ENCODE measurements at places on chromosomes 2 and 18.
A peak's percentile ranks its signal among the peaks of the same experiment; 100 is the strongest.

- DNase-seq, result no peak
These were observed 21.3 kb upstream of the BCL2L11 start for GRCh38 chr2:111099402-111099801.

GRCh38 chr2:583666-584065 lies 93.5 kb downstream of the TMEM18 start:
- DNase-seq, result no peak

GRCh38 chr18:22627506-22627905 lies 209.8 kb upstream of the CTAGE1 start:
- DNase-seq, result no peak

DNA sequence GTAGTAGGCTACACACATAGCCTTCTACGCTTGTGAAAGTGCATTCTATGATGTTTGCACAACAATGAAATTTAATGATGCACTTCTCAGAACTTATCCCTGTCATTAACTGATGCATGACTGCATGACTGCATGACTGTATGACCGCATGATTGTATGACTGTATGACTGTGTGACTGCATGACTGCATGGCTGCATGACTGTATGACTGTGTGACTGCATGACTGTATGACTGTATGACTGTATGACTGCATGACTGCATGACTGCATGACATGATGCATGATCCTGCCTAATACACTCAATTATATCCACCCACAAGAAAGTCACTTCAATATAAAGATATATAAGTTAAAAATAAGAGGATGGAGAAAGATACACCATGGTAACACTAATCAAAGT lies 365.4 kb upstream of the FSIP2 start:
- DNase-seq, result no peak

GRCh38 chr18:11851806-11852337 lies 659 bp downstream of the CHMP1B start:
- DNase-seq, result peak; percentile 10

DNA sequence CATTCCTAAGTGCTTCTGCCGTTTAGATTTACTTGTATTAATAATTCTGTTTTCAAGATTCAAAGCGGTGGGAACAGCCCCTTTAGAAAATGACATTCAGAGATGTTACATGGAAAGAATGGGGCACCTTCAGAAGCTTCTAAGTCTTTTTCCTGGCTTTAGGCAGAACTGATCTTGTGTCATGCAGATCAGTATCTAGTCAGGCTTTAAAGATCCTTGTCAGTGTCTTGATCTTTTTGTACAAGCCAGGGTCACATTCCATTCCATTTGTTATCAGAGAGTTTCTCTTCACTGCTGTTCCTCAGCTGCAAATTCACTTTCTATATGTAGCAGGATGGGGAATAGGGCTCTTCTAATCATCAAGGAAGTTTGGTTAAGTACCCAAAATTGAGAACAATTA lies 275.3 kb downstream of the DCC start:
- no peak for DNase-seq

- no peak for DNase-seq
These were observed 7.2 kb upstream of the DCTN1 start for GRCh38 chr2:74387346-74387745.

- no peak for DNase-seq
These were observed 110.6 kb downstream of the PRELID3A start for GRCh38 chr18:12518326-12518725.

DNA sequence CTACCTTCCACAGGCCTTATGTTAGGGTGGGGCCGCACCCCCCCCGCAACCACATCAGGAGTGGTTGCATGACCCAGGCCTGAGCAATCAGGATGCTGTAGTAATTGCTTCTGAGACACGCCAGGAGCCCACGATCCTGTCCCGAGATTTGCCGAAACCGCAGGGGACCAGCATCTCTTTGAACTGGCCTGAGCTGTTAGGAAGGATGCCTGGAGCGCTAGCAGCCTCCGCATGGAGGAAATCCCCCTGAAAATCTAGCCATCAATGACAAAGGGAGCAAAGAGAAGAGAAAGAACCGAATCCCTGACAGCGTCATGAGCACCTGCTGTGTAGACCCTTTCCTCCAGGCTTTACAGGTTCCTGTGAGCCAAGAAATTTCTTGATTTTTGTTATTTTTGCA lies 8.7 kb upstream of the TEX44 start:
- no peak for DNase-seq

DNA sequence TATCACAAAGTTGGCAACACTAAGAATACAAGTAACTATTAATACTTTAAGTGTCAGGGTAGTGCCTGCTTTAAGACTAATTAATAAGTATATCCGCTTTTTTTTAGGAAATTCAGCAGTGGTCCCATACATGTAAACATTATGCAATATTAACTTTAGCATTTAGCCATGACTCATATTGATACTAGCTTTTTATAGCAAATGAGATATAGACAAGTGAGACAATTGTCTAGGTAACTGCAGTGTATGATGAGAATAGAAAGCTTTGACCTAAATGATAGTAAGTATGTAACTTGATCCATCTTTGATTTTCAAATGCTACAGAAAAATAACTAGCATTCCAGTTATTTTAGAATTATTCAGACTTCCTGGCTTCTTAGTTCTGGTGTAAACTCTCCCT lies 27.4 kb upstream of the VRK2 start:
- no peak for DNase-seq

DNA sequence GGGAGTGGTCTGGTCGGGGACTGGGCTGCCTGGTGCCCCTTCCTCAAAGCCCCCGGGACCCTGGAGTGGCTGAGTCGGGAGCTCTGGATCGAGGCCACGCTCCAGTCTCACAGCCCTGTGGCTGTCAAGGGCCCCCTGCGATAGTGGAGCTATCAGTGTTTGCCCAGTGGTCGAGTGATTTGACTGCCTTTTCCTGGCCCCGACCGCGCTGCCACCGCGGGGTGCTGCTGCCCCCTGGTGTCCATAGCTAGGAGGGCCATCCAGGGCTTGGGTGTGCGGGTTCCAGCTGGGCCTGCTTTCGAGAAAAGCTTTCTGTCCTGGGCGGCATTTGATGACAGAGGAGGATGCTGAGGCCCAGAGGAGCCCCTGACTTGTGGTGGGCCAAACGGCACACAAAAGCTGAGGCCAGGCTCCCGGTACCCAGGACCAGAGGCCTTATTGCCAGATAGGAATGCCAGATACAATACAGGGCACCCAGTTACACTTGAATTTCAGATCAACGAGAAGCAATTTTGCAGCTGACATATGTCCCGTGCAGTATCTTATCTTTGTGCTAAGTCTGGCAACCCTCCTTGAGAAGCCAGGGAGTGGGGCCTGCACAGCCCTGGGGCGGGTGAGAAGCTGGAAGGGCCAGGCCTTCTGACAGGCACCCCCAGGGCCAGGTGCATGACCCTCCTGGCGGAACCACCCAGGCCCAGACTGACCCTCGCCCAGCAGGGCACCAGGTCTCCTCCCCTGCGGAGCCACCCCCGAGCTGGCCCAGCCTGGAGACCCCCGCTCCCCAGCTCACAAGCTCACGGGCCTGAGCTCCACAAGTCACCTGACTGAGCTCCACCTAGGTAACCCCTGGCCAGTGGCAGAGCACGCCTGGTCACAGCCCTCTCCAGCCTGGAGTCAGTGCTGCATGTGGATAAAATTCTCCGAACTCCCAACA lies 13.0 kb downstream of the ODC1 start:
- DNase-seq, result peak; percentile 63

DNA sequence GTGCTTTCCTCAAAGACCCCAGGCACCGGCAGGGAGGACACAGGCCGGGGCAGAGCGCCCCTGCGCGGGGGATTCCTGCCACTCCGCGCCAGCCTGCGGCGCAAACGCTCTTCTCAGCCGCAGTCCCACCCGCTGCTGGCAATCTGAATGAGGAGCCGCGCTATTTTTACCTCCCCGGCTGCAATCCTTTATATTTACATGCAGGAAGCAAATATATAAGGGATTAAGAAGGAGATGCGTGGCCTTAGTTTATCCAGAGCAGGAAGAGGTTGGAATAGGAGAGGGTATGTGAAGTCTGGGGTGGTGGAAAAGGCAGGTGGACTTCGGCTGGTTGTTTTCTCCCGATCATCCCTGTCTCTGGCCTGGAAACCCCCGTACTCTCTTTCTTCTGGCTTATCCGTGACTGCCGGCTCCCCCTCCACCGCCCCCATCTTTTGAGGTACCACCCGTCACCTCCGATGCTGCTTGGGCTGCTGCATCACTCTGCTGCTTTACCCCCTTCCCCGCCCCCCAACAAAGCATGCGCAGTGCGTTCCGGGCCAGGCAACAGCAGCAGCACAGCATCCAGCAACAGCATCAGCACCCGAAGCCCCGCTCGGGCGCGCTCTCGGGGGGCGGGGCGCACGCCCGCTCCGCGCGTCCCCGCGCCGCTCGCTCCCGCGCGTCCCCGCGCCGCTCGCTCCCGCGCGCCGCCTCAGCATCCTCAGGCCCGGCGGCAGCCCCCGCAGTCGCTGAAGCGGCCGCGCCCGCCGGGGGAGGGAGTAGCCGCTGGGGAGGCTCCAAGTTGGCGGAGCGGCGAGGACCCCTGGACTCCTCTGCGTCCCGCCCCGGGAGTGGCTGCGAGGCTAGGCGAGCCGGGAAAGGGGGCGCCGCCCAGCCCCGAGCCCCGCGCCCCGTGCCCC lies at the start of gene ADAM23:
ADAM23 (plus strand) TSS at position 700 of the 902 bp plus-strand sequence. CDS start 335 bp downstream, outside the sequence.
- no peak for DNase-seq

- no peak for DNase-seq
These were observed 460.1 kb upstream of the SALL3 start for GRCh38 chr18:78519394-78520062.

DNA sequence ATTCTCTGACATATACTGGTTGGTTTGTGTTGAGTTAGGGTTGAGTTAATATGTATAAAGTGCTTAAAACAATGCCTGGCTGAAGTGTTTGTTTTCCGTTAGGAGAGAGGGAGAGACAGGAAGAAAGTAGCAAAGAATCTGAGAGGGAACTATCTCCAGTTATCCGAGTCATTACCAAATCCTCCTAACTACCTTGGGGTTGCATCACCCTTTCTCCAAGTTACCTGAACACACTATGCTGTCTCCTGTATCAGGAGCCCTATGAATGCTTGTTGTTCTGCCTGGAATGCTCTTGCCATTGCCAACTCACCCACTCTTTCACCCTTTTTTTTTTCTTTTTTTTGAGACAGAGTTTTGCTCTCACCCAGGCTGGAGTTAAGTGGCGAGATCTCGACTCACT lies 47.9 kb upstream of the ITGAV start:
- DNase-seq, result no peak

DNA sequence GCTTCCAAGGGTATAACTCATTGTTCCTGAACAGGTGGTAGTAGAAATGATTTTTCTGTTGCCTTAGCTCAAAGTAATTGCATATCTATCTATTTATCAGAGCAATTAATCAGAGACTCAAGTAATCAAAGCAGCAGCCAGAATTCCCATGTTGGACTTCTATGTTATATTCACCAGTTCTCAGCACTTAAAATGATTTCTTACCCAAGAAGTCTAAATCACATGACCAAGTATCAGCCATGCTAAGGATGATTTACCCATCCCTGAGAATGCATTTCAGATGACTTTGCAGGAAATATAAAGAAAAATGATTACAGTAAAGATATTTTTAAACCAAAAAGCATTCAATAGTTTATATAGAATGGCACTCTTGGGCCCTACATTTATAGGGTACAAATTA lies 352.2 kb downstream of the NUP35 start:
- DNase-seq, result no peak

Data from stimulated activated CD8-positive, alpha-beta memory T cell treated with anti-CD3 and anti-CD28 coated beads, Interleukin-15, amount 100 ng/mL, for 48 hours (primary cell).